COLO829 (cell line): ENCODE measurements at places on chromosomes 3 and 15.

DNA sequence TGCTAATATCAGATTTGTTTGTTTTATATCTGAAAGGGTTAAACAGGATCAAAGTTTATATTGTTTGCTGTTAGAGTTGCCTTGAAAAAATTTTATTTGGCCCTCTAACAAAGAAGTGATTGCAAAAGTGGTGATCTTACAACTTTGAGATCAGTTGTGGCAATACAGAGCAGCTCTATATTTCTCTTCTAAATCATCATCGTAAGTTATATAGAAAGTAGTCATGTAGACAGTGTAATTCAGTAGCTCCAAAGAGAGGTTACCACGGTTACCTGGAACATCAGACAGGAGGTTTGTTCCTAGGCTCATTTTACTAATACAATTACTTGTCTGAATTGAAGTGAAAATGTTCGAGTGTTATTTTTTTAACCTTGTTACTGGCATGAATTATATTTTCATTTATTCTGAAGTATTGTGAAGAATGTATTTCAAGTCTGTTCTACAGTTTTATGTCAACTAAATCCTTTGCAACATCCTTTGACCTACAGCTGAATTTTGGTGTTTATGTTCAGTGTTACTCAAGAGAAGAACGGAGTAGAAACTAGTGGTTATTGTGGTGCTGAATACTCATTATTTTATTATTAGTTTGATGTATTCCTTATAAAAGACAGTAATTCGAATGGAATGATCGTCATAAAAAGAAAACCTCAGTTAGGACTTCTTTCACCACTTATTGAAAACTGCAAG, 214.2 kb downstream of the NAALADL2 start:
- DNase-seq = no peak

DNA sequence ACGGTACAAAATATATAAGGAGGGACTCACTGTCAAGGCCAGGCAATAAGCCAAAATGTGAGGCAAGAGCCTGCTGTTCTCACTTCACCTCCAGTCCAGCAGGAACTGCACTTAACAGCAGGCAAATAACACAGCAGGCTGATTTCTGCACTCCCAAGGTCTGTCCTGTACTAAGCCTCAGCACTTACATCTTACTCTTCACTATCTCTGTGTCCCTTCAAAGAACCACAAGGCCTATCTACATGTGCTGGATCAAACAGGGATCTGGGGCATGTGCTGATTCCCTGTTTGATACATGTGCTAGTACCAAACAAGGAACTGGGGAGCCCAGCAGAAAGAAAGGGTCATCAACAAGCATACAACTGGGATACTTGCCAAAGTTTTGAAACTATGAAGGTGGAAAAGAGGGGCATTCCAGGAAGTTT, 22.2 kb downstream of the UACA start:
- no peak for DNase-seq

- DNase-seq = no peak
These were observed 252.3 kb downstream of the PTPRG start for GRCh38 chr3:61813636-61814035.

GRCh38 chr15:81480645-81481053, 106.6 kb upstream of the TMC3 start:
- peak; percentile 8 for DNase-seq

DNA sequence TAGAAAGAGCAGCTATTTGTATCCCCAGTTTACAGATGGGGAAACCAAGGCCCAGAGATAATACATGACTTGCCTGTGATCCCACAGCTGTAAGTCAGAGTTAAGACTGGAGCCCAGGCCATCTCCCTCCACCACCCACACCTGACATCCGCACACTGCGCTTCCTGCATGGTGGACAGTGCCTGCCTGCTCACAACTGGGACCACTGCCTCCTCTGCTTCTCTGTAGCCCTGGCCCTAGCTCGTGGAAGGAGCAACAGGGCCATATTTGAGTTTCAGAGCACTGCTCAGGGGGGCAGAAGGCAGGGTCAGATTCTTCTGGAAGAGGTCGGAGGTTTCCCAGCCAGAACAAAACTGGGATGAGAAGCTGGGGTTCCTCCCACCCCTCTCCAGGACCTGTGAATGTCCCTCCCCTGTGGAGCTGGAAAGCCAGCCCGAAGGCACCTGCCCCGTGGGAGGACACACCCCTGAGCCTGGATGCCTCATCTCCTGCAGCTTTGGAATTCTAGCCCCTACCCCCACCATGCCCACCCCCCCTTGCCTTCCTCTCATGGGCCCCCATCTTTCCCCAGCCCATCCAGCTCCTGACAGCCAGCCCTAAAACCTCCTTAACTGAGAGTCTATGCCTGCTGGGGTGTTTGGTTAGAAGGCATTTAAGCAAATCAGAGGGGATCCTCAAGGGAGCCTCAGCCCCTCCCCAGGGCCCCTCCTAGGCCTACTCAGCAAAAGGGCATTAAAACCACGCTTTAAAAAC, 100.1 kb downstream of the TPRA1 start:
- DNase-seq = no peak
